ENCODE measurements at places on chromosomes 2 and 18.

DNA sequence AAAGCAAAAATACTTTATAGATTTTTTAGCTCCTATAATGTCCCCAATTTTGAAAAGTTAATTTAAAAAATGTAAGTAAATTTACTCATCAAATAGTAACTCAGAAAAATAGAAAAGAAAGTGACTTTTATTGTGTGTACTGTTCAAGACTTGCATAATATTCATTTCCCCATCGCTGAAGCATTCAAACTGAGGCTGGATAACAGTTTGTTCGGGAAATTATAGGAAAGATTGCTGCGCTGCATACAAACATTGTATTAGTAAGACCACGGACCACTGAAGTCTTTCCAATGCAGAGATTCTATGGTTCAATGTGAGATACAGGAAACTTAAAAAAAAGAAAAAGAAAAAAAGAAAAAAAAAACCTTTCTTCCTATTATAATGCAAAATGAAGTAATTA lies 10.4 kb downstream of the STK17B start:
- no peak for DNase-seq

GRCh38 chr2:14975381-14975780 lies 342.9 kb downstream of the LRATD1 start:
- no peak for DNase-seq

DNA sequence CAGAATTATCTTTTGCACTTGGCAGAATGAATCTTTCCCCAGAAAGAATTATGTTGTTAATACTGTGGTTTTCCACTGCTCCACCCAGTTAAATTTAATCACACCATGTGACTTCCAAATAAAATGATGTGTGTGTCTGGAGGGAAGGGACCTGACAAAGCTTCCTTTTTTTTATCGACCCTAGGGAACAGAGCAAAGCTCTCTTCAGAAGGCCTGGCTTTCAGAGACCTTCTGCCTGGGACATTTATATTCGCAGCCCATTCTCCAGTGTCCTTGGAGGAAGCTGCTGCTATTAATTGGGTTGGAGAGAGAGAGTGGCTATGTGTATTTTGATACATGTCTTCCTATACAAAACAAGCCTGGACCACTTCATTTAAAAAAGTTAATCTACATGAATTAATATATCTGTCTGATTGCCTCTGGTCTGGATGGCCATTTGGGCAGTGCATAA lies 233.7 kb downstream of the PRKCE start:
- no peak for DNase-seq

GRCh38 chr2:127653421-127654083 lies 7.6 kb downstream of the GPR17 start:
- no peak for DNase-seq

DNA sequence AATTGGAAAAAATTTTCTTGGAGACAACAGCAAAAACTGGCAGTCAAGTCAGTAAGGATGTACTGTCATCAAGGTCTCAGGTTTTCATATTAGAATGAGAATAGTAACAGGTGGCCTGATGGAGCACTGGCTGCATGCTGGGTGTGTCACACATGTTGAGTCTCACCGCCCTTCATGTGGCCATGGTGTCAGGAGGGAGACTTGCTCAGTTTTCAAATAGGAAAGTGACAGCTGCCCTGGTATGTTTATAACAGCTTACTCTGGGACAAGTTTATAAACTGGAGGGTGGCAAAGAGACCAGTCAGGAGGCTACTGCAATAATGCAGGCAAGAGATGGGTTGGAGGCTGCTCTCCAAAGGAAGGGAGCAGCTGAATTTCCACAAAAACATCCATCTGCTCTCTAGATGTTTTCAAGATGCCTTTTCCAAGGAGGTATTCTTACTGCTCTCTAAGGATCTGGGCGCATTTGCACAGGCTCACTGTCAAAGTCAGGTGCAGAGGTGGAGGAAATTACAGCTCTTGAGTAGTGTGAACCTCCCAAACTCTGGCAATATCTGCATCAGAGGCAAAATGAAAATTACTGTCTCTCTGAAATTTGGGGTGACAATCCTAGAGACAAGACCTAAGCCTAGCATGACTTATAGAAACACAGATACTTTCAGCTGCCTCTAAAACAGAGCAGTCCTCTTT lies 321.9 kb upstream of the RAB12 start:
- DNase-seq = no peak

DNA sequence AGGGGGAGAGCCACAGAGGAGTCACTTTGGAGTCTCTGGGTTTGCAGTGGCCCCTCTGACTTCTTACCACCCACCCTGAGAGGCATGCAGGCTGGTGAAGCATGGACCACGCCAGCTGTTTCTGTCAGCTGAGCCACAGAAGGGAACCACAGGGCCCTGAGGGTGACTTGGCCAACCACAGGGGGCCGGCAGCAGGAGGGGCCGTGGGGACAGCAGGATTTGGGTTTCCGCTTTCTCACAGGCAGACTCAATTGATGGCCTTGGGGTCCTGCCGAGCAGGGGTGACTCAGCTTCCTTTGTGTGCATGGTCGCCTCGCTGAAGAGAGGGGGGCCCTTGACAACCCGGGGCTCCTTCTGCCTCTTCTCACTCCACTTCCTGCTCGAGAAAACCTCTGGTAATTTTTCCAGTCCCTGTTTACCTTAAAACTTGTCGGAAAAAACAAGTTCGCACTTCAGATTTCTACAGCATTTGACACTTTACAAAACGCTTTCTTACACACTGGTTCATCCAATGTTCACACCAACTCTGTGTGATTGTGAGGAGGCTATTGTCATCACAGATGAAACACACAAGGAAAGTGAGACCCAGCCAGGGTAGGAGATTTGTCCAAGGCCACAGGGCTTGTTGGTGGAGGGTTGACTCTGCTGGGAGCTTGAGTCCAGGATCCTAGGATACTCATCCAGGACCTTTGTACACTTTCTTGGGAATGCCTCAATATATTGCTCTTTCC lies 311.2 kb downstream of the LPIN1 start:
- DNase-seq = peak; percentile 36

DNA sequence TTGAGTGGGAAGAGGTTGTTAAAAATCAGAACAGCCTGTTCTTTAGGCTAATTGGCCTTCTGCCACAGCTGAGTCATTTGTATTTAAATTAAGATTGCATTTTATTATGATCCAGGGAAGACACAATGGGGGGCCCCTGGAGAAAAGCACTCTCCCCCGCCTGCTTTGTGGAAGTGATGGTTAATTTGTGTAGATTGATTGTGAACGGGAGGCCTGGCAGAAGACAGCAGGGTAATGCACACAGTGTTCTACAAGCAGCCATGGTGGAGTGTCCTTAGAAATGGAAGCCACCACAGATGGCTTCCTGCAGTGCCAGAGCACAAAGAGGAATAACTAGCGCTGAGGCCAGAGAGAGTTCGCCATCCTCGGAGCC lies 19.6 kb downstream of the RAMP1 start:
- DNase-seq = peak; percentile 82

DNA sequence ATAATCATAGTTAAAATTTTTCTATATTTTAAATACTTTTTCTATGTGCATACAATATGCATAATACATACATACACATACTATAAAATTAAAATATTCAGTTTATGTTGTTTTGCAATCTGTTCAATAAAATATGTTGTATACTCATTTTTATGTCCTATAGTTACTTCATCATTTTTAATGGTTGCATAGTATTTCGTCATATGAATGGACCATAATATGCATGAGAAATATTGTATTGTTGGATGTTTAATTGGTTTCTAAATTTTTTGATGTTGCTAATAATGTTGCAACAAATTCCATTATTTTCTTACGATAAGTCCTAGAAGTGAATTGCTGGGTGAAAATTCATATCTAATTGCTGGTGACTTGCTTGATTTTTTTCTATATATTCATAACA lies 211.5 kb upstream of the GCFC2 start:
- DNase-seq = no peak

DNA sequence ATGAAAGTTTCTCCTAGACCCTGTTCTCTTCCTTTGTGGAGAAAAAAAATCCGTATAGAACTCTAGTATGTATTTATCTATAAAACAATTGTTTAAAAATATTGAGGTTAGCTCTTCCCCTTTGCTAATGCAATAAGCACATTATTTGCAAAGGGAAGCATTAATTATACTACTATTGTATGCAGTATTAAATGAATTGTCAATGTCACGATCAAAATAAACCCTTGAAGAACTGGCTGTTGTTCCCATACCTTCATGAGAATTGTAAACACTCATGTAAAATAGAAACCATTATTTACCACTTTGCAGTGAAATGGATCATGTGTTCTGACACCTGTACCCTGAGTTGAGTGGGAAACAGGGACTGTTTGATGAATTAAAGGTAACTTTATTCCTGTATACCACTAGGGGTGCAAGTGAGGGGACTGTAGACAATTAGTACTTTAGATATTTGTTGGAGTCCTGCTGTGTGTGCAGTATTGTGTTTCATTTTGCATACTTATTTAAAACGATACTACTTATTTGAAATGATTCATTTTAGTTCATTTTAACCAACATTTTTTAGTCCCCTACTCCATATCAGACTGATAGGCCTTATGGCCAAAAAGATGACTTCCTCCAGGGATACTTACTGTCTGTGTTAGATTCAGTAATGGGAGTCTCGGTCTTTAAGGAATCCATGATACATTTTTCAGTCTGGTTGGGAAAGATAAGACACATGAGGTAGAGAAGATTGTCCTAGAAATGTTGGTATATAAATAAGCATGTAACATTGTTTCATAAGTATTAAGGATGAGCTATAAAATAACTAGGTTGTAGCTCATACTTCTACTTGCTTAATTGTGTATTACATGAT lies 7.9 kb downstream of the PKP4 start:
- no peak for DNase-seq

DNA sequence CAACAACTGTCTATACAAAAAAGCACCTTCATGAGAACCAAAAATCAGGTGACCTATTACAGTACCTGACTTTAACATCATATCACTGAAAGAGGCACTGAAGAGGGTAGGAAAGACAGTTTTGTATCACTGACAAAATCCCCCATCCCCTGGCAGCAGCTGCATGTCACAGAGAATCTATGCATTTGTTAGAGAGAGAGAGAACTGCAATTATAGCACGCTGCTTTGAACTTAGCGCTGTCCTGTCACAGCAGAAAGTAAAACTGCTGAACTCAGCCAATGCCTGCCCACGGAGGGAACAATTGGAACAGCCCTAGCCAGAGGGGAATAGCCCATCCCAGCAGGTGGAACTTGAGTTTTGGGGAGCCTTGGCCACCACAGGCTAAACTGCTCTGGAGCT lies 75.1 kb upstream of the NOL4 start:
- DNase-seq = no peak

GRCh38 chr18:37251679-37252078 lies 313.9 kb downstream of the CELF4 start:
- no peak for DNase-seq

DNA sequence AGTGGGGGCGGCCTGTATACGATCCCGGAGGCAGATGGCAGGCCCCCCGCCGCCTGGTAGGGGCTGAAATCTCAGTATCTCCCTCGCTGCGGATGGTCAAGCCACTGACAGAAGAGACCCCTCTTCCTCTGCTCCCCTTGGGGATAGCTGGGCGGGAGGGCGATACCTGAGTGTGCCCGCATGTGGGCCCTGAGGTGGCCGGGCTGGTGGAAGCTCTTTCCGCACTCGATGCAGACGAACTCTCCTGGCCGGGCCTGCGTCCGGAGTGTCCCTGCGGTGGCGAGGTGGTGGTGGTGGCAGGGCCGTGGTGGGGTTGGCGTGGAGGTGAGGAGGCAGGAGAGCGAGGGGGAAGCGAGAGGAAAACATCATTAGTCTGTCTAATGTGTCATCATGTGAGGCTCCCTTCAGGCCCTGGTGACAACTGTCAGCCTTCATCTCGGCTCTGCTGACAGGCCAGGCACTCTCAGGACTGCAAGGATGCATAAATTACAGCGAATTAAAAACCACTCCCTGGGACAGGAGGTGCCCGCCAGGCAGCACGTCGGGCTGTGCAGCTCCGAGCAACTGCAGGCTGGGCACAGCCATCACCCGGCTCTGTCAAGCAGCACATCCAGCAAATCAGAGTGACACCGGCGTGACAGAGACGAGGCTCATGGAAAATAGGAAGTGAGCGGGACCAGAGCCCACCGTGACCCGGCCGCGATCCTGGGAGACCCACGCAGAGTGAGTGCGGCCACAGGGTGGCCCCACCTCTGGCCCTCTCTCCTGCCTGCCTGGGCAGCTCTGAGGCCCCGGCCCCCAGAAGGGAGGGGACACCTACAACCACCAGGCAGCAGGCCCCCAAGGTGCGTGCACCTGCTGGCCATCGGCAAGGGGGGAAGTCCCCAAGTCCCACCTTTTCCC lies 123.5 kb downstream of the ZNF516 start:
- DNase-seq = no peak

DNA sequence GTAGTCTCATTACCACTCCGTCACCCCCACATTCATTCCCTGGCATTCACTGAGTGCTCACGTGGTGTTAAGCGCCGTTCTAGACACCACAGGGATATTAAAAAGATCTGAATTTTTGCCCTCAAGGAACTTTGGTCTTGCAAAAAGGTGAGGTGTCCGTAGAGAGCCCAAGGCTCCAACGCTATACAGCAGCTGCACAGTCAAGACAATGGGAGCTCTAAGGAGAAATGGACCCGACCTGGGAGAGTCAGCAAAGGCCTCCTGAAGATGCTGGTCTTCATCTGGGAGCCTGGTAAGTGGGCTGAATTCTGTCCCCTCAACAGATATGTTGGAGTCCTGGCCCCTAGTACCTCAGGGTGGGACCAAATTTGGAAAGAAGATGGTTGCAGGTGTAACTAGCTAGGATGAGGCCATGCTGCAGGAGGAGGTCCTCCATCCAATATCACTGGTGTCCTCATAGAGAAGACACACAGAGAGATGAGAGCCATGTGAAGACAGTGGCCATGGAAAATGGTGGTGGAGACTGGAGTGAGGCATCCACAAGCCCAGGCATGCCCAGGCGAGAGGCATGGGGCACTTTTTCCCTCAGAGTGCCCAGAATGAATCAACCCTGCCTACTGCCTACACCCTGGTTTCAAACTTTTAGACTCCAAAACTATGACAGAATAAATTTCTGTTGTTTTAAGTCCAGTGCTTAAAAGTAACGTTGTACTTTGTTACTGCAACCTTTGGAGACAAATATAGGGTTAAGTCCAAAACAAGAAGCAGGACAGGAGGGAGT lies 247.3 kb downstream of the TTC32 start:
- no peak for DNase-seq

DNA sequence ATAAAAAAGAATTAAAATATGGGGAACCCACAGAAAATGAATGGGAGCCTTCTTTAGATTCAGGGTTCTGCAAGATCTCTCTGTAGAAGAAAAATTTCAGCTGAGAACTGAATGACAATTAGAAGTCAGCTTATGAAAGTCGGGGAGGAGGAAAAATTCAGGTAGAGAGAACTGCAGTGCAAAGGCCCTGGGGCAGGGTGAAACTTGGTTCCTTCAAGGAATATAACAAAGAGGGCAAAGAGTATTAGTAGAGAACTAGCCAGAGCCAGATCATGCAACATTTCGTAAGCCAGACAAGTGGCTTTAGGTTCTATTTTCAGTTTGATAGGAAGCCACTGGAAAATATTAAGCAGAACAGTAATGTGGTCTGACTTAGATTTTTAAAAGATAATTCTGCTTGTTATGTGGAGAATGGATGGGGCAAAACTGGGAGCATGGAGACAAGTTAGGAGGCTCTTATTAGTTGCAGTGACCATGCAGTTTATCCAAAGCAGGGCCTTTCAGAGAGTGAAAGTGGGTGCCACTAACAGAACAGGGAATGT lies 27.9 kb downstream of the RAB27B start:
- no peak for DNase-seq

- DNase-seq = no peak
Measured at GRCh38 chr2:16382451-16382850, 283.2 kb downstream of the CYRIA start.

All from skeletal muscle cell (primary cell).